Testis (tissue), 5 donors: ENCODE measurements at places on chromosomes 13 and 19. TPM values are rescaled to one million over a fixed set of nuclear protein-coding genes. Genes with fewer than 3 reads are reported as not detected.

- DNase-seq: no peak
Observed at GRCh38 chr19:46224773-46225172, 4.8 kb upstream of the IGFL1 start.

DNA sequence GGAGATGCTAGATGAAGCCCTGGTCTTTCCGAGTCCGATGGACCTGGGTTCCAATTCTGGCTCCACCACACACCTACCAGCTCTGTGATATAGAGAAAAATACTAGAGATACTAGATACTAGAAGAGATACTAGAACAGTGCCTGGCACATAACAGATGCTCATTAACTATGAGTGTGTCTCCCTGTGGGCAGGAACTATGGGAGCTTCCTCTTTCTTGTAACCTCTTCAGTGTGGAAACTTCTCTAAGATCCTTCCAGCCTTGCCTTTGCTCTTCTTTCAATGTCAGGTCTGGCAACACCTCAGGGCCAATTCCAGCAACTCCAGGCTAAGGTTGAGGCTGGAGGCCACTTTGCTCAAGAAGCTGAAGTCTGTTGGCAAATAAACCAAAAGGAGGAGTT, 143.9 kb downstream of the KATNAL1 start:
- DNase-seq: no peak

DNA sequence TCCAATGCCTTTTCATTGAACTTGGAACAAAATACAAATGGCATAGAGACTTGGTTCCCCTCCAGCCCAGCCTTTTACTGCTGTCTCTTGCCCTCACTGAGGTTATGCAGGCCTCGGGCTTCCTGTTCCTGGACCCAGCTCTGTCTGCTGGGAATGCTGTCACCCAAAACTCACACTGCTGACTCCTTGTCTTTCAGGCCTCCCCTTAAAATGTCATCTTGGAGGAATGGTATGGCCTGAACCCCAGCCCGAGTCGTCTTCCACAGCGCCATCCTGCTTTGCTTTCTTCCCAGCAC, 9.7 kb upstream of the ANKRD10 start:
- no peak for DNase-seq

DNA sequence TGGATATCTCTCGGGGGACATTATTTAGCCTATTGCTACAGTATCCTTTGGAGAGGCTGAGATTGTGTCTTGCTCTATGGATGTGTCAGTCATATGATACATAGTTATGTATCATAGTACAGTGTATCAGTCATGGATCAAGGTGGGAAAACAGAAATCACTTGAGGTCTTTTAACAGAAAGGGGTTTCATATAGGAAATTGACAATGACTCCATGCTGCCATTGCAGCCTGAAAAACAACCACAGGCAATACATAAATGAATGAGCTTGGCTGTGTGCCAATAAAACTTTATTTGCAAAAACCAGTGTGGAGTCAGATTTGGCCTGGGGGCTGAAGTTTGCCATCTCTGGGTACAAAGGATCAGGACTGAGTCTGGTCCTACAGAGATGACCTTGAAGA, 35.4 kb downstream of the COLGALT1 start:
- no peak for DNase-seq

DNA sequence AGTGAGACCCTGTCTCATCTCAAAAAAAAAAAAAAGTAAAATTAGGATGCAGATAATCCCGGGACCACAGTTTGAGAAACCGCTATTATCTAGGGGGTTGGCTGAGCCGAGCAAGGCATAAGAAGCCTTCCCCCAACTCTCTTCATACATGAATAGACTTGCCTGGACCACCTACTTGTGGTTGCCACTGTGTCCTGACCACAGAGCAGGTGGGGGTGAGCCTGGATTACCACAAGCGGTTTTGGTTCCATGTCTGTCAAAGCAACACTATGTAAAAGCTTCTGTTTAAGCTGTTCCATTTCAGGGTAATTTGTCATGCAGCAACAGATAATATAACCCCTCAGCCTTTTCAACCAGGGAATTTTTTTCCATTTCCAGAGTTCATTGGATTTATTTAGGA, 3.3 kb upstream of the NAPA start:
- DNase-seq: no peak

DNA sequence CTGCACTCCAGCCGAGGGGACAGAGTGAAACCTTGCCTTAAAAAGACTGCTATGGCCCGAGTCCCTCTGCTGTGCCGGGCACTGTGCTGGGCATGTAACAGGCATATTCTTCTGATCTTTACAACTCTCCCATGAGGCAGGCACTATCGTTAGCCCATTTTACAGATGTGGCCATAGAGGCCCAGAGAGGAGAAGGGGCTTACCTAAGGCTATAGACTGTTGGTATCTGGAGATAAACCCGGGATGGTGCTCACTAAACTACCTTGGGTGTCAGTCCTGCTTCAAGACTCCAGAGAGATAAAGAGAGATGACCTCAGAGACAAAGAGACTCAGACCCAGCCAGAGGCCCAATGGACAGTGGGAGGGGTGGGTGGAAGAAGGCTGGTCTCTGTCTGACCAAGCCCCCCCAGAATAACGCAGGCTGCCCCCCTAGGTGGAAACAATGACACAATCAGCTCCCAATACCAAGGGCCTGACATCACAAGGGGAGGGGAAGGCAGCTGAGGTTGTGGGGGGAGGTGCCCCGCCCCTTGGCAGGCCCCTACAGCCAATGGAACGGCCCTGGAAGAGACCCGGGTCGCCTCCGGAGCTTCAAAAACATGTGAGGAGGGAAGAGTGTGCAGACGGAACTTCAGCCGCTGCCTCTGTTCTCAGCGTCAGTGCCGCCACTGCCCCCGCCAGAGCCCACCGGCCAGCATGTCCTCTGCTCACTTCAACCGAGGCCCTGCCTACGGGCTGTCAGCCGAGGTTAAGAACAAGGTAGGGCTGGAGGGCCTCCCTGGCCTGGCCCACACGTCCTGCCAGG, at the start of gene CNN1:
Gene CNN1, plus strand, starts transcription at position 620 of the 805 bp plus-strand sequence. Its CDS starts 77 bp downstream, at position 697.
- DNase-seq: peak; percentile 71

DNA sequence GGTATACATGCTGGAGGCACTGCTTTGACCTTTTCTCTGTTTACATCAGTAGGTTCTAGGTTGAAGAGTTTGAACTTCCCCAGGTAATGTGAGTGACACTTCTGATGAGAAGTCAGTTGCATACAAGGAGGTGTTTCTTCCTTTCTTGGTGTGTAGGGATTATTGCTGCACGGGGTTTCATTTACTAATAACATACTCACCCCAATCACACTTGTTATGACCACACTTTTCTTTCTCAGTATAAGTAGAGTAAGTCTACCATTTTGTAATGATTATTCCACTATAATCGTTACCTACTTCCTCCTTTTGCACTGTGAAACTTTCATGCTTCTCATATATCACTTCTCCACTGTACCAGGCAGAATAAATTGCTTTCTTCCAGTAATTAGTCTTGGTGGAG, 138.0 kb downstream of the TNFSF13B start:
- DNase-seq: no peak

DNA sequence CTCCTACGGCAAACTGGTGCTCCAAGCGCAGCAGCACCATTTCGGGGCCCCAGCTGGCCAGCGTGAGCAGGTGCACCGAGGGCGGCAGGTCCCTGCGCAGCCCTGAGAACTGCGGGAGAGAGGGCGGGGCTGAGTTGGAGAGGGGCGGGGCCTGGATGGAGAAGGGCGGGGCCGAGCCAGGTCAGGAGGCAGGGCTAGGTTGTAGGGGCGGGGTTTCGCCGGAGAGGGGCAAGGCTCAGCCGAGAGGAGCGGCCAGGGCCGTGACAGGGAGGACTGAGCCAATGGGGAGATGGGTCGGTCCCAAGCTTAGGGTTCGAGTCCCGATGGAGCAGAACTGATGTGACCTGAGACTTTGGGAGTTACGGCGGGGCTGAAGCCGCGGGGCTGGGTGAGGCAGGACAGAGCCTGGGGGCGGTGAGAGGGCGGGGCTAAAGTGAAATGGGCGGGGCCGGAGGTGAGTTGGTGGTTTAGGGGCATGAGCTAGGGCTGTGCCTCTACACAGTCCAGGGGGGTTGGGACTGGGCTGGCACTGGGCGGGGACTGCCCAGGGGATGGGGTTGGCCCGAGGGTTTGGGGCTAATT, 19.0 kb downstream of the MAN2B1 start:
- peak; percentile 69 for DNase-seq

GRCh38 chr19:47243364-47243775, 12.4 kb upstream of the BBC3 start:
- DNase-seq: no peak

DNA sequence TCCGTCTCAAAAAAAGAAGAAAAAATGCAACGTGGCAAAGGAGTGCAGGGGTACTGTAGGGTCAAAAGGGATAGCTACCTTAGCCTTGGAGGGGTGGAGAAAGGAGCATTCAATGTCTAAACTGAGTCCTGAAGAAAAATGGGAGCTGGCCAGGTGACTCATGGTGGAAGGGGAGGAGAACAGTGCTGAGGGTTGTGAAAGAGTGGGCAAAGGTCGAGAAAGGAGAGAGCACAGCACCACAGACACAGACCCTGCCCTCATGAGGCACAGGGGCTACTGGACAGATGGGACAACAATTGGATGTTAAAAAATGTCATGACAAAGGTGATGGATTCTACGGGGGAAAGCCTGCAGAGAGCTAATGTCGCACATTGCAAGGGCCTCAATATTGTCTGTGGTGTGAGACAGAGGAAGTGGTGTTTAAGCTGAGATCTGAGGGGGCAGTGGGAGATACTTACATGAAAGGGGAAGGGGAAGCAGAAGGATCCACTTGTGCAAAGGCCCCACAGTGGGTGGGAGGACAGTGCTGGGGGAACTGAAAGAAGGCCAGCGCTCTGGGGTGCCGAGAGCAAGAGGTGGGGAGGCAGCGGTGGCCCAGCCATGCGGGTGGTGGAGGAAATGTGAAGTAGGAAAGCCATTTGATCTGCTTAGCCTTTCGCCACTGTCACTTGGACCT, 42.9 kb upstream of the URAD start:
- no peak for DNase-seq

GRCh38 chr19:45729800-45730290, 851 bp downstream of the FBXO46 start:
- DNase-seq: peak; percentile 37

- DNase-seq: no peak
Observed at GRCh38 chr13:95470574-95471366, 81.8 kb upstream of the CLDN10 start.

DNA sequence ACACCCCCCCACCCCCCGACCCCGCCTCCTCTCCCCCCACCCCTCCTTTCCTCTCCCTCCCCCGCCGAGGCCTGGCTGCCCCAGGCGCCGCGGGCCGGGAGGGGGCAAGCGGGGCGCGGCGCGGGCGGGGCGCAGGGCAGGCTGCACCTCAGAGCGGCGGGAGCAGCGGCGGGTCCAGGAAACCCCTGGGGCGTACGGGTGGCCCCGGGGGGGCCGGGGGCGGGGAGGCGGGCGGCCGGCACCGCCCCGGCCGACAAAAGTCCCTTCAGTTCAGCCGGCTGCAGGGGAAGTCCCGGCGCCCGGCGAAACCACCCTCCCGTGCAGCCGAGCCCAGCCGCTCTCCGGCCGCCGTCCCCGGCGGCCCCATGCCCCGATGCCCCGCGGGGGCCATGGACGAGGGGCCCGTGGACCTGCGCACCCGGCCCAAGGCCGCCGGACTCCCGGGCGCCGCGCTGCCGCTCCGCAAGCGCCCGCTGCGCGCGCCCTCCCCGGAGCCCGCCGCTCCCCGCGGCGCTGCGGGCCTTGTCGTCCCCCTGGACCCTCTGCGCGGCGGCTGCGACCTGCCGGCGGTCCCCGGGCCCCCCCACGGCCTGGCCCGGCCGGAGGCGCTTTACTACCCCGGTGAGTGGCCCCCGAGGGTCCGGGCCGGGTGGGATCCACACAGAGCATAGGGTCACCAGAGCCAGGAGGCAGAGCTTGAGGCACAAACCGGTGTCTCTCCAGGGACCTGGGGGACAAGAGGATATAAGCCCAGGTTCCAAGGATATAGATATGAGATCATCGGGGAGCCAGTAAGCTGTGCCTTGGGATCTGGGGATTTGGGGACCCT, at the start of gene BCL3:
Gene BCL3, plus strand, starts transcription at position 283 of the 829 bp plus-strand sequence. Its CDS starts 83 bp downstream, at position 366.
- peak; percentile 57 for DNase-seq

GRCh38 chr19:3555653-3556422, 1.5 kb downstream of the MFSD12 start:
- no peak for DNase-seq

DNA sequence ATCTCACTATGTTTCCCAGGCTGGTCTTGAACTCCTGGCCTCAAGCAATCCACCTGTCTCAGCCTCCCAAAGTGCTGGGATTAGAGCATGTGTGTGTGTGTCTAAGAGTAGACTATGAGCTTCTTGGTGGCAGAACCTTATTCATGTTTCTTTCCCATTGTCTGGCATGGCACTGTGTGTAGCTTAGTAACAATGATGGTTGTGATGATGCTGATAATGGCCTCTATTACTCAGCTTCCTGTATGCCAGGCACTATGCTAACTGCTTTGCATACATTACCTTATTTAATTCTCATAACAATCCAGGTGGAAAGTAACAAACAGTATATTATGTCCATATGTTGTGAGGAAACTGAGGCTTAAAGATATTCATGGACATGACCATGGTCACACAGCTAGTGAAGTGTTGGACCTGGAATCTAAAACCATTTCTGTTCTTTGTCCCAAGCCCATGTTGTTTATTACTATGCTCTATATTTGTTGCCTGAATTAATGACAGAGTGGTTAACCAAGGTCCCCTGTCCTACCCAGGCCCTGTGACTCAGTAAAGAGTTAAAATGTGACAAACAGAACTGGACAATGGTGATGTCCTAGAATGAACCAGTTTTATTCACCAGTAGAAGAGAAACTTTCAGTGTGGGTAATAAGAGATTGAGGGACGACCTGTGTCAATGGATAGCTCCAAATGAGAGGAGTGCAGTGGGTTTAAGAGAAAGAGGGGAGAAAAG, 109.6 kb downstream of the KLF5 start:
- DNase-seq: no peak

- no peak for DNase-seq
Observed at GRCh38 chr13:47932950-47933923, 67.8 kb downstream of the SUCLA2 start.

DNA sequence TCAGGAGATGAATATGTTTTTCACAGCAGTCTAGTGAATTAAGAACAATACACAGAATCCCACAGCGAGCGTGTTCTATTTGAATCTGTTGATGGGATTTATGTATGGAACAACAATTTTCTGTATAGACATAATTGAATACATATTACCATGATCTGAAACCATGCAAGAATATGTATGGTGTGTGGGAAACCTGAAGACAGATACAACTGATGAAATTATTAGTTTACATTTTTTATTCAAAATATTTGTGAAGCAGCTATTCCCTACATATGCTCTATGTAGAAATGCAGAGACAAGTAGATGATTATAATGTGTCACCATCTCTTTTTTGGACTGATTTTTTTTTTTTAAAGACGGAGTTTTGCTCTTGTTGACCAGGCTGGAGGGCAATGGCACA, 91.8 kb downstream of the DNAJC15 start:
- no peak for DNase-seq

GRCh38 chr19:3272952-3273351, 48.5 kb downstream of the CELF5 start:
- no peak for DNase-seq

The EPN1 gene
- polyA plus RNA-seq: 134 TPM

The APOC1 gene
- polyA plus RNA-seq: 42.9 TPM

The ZNF723 gene
- polyA plus RNA-seq: 3.6 TPM

The ZNF549 gene
- polyA plus RNA-seq: 6.9 TPM

The ELSPBP1 gene
- polyA plus RNA-seq: 1.2 TPM

The JSRP1 gene
- 4.6 TPM for polyA plus RNA-seq

The ZFP14 gene
- 1.1 TPM for polyA plus RNA-seq
